Thoracic aorta (tissue), 2 donors: ENCODE measurements at places on chromosomes 11 and 22.

- H3K27ac ChIP-seq, result no peak overlapping the region
- H3K4me1 ChIP-seq, result no peaks in the 10 kb centered on the region
- H3K27me3 ChIP-seq, result no peaks in the 10 kb centered on the region
- no peaks in the 10 kb centered on the region for H3K36me3 ChIP-seq
These were observed 31.6 kb downstream of the KCNA4 start for GRCh38 chr11:29985248-29985647.

DNA sequence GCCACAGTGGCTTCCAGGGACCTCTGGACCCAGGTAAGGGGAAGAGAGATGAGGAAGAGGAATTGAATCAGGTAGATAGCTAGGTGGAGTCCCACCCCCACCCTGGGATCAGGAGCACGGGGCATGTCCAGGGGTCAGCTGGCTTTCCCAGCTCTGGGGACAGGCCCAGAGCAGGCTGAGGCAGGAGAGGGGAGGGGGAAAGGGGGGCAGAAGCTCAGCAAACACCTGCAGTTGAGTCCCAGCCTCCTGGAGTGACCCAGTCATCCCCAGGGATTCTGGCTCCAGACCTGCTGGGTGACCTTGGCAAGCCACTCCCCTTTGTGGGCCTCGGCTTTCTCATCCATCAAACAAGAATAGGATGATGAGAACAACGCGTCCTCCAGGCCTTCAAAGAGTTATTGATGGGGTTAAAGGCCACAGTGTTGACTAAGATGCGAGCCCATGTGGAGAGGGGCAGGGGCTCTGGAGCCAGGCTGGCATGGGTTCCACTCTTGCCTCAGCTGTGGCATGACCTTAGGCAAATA lies 16.0 kb downstream of the STARD10 start:
- no peak overlapping the region for H3K4me3 ChIP-seq
- no peaks in the 10 kb centered on the region for H3K36me3 ChIP-seq
- H3K27me3 ChIP-seq, result no peaks in the 10 kb centered on the region
- H3K27ac ChIP-seq, result no peak overlapping the region
- no peak for DNase-seq

GRCh38 chr22:29345932-29346331 lies 30.4 kb upstream of the RASL10A start:
- H3K27ac ChIP-seq, result no peak overlapping the region
- no peak overlapping the region for H3K4me3 ChIP-seq
- H3K36me3 ChIP-seq, result peaks cover 41% of the 10 kb centered on the region
- no peaks in the 10 kb centered on the region for H3K27me3 ChIP-seq

- no peak overlapping the region for H3K4me3 ChIP-seq
- no peak for DNase-seq
- H3K27ac ChIP-seq, result no peak overlapping the region
- no peaks in the 10 kb centered on the region for H3K27me3 ChIP-seq
- no peaks in the 10 kb centered on the region for H3K36me3 ChIP-seq
- H3K4me1 ChIP-seq, result no peaks in the 10 kb centered on the region
These were observed 40.8 kb downstream of the ELFN2 start for GRCh38 chr22:37386441-37386840.

GRCh38 chr11:118275176-118275575 lies 11.1 kb upstream of the MPZL2 start:
- H3K36me3 ChIP-seq, result no peaks in the 10 kb centered on the region
- no peaks in the 10 kb centered on the region for H3K4me1 ChIP-seq
- no peak for DNase-seq
- no peak overlapping the region for H3K27ac ChIP-seq
- H3K27me3 ChIP-seq, result no peaks in the 10 kb centered on the region
- H3K4me3 ChIP-seq, result no peak overlapping the region

- H3K27ac ChIP-seq, result no peak overlapping the region
- H3K4me3 ChIP-seq, result no peak overlapping the region
- no peaks in the 10 kb centered on the region for H3K36me3 ChIP-seq
These were observed 1.9 kb downstream of the SLC5A1 start for GRCh38 chr22:32044913-32045312.

- H3K36me3 ChIP-seq, result peaks cover 43% of the 10 kb centered on the region
- no peak for DNase-seq
- no peaks in the 10 kb centered on the region for H3K27me3 ChIP-seq
- H3K27ac ChIP-seq, result no peak overlapping the region
- H3K4me1 ChIP-seq, result no peaks in the 10 kb centered on the region
These were observed 12.9 kb downstream of the CWC15 start for GRCh38 chr11:94960488-94960887.
